ENCODE measurements at places on chromosomes 1 and 21.

DNA sequence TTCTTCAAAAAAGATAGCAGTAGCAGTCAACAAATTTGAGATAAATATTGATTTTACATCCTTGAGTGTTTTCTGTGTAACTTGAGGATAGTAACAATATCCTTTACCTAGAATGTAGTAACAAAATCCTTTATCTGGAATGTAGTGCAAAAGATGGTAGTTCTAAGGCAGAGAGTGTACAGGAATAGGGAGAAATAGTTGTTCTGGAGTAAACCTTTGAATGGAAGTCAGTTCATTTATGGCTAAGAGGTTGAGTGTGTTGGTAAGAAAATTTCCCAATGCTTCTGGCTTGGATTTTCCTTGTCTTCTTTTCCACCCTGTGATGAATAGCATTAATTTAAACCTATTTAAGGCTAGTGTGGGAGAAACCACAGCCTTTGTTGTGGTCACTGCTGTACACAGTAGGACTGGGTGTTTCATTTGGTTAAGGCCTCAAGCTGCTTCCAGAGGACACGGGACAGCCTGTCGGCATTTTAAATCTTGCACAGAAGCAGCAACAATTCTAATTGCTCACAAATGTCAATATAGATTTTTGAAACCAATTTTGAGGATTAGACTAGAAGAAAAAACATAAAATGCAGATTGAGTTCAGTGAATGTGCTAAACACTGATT lies 11.3 kb downstream of the NFIA start:
- no peak for DNase-seq

DNA sequence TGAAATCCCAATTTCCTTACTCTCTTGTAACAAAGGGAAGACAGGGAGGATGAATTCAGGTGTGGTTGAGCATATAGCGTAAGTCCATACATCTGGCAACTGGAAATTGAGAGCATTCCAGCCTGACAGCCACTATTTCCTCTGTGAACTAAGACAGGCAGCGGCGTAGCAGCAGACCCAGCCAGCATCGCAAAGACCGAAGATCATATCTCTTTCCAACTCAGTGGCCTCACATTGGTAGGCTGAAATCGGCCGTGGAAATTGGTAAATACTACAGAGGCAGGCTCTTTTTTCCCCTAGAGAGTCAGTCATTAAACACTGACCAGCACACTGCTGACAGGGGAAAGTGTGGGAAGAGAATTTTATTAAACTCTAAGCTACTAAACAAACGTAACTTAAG lies 43.4 kb downstream of the TARBP1 start:
- no peak for DNase-seq

GRCh38 chr1:183551924-183552323 lies 38.3 kb downstream of the NCF2 start:
- DNase-seq: no peak

DNA sequence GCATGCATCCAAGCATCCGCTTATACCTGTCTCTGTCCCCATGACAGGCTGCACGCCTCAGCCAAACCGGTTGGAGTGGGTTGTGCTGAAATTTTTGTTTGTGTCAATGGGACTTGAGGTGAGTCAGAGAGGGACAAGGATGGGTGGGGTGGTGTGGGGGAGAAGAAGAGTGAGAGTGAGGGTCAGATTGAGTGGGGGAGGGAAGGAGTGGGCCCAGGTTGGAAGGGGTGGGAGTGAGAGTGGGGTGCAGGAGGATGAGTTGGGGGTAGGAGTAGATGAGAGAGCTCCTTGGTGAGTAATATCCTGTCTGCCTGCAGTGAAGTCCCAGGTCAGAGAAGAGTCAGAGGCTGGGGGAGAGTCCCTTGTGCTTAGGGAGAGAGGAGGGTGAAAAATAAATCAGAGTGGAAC lies 3.3 kb upstream of the NECTIN4 start:
- DNase-seq: no peak

DNA sequence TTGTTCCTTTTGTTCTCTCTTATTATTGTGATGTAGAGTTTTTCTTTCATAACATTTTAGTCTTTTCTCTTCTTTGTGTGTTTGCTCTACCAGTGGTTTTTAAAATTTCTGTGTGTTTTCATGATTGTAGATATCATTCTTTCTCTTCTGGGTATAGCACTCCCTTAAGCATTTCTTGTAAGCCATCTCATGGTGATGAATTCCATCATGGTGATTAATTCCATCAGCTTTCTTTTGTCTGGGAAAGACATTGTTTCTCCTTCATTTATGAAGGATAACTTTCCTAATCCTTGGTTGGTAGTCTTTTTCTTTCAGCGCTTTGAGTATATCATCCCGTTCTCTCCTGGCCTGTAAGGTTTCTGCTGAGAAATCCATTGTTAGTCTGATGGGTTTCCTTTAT lies 22.7 kb downstream of the CD55 start:
- no peak for DNase-seq

DNA sequence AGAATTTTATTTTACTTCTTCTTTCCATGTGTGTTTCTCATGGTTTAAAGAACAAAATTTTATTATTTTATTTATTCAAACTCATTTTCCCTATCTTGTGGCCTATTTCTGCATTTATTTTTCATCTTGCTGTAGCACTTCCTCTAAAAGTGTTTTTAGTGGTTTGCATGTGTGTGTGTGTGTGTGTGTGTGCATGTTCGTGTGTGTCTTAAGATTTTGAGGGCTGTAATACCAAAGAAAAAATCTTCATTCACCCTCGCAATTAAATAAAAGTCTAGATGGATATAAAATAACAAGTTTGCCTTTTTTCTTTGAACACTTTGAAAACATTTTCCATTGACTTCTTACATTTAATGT lies 24.6 kb upstream of the FCRL3 start:
- DNase-seq: no peak

DNA sequence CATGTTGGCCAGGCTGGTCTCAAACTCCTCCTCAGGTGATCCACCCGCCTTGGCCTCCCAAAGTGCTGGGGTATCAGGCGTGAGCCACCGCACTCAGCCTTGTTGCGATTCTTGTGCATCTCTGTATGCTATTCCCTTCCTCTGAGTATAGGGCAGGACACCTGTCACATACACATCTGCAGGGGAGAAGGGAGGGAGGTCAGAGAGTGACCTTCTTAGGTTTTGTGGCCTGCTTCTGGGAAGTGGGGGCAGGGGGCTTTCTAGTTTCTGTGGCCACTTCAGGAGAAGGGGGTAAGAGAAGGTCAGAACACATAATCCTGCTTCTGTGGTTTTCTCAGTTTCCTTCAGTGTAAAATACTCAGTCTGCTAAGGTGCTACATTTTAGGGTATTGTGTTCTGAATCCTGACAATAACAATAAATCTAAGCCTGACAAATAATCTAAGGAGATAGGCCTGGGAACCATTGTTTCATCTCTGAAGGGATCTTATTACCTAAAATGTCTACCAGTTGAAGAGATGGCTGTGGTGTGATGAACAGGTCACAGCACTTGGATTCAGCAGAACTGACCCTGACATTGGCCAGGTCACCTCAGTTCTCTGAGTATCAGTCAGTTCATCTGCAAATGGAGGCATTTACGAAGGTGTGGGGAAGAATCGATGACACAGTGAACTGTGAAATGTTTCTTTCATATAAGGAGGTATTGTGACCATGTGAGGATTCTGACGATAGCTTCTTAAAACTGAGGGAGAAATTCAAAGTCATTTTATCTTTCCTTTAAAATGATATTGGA lies 212.6 kb upstream of the L1TD1 start:
- no peak for DNase-seq

GRCh38 chr1:247387096-247387495 lies 28.9 kb upstream of the NLRP3 start:
- no peak for DNase-seq

Data from substantia nigra (tissue), 51 donors.